ENCODE measurements at places on chromosomes 6 and 20.

DNA sequence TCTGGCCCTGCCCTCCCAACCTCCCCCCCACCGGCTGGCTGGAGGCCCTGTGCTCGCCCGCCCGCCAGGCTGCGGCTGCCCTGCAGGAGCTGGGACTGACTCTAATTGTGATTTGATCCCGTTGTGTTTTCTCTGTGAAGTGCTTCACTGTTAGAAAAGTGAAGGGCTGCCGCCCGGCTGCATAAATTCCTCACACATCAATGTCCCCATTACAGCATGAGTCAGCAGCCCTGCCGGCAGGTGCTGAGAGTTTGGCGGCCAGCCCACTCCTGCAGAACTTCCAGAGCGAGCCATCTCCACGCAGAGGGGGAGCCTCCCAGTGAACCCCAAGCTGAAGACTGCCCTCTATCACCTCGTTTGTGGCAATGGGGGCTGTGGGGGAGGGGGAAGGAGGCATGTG is 137.9 kb downstream of the DLL1 start:
- no peak for DNase-seq

DNA sequence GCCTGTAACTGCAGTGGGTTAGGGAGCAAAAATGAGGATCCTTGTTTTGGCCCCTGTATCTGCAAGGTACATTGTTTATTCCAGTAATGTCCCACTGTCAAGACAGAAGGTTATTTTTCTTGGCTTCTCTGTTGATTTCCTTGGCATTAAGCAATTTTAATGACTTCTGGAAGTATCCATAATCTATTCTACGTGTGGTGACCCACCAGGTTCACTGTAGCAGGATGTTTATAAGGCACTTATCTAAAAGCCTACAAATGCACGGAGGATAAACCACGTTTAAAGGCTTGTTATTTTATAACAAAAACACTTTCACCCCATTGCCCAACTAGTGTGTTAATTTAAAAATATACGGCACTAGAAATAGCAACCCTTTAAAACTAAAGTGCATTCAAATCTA is 294.9 kb downstream of the LAMA2 start:
- DNase-seq = no peak

DNA sequence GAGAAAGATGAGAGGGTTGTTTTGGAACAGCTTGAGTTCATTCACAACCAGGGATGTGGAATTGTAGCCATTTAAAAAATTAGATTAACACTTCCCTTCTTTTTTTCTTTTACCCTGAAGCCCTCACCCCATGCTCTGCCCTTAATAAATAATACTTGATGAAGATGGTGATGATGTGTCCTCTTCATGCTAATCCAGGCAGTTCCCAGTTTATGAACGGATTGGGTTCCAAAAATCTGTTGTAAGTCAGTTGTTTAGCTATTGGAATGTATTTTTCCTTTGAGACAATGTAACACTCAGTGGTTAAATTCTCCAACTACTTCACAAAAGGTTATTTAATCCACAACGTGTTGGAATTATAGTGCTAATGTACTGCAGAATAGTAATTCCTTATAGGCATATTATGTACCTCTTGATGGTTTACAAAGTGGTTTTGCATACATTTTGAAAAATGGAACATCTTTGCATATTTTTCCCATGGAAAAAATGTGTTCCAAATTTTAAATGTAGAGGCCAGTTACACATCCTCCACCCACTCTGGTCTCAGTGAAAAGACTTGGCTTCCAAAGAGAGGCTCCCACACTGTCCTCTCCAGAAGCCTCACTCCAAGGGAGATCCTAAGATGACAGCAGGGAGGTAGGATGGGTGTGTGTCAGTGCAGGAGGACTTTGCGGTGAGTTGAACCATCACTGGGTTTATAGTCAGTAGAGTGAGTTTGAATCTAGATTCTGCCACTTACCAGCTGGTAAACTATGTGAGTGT is 45.8 kb upstream of the CEP162 start:
- no peak for DNase-seq

DNA sequence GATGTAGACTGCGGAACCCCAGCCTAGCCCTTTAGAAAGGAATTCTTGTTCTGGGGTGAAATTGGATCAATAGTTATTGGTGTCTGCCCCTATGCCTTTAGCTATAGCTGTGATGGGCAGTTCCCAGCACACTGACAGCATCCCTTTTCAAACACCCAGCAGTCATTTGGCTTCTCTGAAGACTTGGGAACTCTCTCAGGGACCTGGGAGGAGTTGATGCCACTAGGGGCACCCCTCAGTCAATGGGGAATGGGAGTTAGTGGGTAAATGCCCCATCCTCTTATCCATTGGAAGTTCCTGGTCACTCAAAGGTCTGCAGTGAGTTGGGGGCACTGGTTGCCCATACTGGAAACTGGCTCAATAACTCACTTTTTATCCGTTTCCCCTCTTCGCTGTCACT is 31.6 kb upstream of the CSNK2A1 start:
- no peak for DNase-seq

- DNase-seq = no peak
These were observed 25.2 kb downstream of the HLA-A start for GRCh38 chr6:29967379-29968010.

GRCh38 chr20:35269055-35269781 is 8.7 kb downstream of the MMP24OS start:
- no peak for DNase-seq

DNA sequence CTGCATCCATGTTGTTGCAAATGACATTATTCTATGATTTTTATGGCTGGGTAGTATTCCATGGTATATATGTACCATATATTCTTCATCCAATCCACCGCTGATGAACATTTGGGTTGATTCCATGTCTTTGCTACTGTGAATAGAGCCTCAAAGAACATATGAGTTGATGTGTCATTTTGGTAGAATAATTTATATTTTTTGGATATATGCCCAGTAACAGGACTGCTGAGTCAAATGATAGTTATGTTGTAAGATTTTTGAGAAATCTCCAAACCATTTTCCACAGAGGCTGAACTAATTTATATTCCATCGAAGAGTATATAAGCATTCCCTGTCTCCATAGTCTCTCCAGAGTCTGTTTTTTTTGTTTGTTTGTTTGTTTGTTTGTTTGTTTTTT is 1373.5 kb downstream of the GRIK2 start:
- DNase-seq = no peak

GRCh38 chr20:34435589-34435988 is 72.5 kb downstream of the ITCH start:
- no peak for DNase-seq

DNA sequence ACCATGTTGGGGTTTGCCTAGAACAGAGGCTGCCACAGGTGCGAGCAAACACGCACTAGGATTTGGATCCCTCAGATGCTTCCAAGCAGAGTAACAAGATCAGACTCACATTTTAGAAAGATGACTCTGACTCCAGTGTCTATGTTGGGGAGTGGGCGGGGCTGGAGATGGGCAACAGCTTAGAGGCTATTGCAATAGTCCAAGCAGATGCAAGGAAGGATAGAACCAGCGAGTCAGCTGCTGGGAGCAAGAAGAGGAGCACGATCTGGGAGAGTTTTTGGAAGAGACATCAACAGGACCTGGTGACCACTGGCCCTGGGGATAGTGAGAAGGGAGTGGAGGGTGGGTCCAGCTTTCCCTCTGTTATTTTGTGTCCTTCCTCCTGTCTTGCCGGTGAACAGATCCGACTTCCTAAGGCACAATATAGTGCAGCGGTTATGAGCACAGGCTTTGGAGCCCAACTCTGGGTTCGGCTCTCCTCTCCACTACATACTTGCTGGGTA is 52.7 kb downstream of the FGD2 start:
- no peak for DNase-seq

- DNase-seq = no peak
These were observed 2.0 kb upstream of the ZSCAN26 start for GRCh38 chr6:28264834-28265401.

- no peak for DNase-seq
These were observed 3.0 kb downstream of the FNDC11 start for GRCh38 chr20:63556873-63557478.

DNA sequence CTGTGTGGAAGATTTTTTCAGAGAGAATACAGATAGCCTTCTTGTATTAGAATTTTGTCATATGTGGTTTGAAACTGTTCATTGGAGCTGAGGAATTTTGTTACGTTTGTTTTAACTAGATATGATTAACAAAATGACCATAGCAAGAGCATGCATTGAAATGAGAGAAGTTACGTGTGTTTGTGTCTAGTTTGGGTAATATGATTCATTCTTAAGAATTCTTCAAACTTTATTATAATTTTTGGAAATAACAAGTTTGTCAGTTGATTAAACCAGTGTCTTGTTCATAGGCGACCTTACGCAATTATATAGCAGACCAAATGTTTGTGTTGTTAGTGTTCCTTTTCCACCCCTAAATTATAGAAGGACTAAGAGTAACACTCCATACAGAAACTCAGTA is 5.5 kb downstream of the GMNN start:
- no peak for DNase-seq

DNA sequence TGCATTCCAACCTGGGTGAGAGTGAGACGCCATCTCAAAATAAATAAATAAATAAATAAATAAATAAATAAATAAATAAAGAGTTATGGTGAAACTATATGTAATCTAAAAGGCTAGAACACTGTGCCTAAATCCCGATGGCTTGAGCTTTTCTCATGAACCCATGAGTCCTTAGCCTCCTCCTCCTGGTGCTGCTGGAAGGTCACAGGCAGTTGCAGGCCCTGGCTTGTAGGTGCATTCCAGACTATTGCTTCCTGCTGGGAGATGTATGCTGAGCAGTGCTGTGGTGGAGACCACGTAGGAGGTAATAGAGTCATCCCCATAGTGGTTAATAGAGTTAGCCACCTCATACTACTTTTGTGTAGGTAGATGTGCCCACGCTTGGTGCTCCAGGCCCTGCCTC is 12.5 kb downstream of the PTK7 start:
- DNase-seq = no peak

DNA sequence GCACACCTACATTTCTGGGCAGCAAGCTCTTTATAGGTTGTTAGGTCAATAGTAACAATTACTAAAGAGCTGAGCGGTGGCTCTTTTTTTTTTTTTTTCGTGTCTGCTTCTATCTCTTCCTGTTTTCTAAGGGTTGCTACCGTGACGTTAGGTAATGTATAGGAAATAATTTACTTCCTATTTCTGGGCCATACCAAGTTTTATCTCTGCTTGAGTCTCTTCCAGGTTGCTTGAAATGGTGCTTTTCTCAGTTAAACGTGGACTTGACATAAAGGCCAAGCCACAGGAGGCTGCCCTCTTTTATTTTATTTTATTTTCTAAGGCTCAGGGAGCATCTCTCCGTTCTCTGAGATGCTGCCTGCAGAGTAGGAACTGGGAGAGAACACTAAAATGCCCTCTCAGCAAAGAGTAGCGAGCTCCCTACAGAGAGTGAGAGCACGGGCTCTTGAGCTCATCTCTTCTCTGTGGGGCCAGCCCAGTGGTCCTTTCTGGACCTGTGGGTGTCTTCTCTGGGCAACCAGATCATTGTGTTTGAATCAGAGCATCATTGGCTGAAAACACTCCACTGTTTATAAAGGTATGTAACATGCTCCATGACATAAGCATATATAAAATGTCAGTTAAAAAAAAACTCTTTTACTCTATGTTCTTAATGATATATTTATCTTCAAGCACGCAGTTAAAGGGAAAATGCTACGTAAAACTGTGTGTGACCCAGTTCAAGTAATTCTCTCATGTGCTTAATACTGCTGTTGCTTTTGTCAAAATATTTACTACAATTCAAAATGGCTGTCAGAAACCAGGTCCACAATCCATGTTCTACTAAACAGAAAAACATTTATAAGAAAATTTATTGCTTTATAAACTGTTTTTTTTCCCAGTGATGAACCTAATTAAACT is at the start of gene ZNF831:
Gene ZNF831, plus strand, starts transcription at position 191 of the 900 bp plus-strand sequence. CDS start 27,199 bp downstream, outside the sequence.
- no peak for DNase-seq

DNA sequence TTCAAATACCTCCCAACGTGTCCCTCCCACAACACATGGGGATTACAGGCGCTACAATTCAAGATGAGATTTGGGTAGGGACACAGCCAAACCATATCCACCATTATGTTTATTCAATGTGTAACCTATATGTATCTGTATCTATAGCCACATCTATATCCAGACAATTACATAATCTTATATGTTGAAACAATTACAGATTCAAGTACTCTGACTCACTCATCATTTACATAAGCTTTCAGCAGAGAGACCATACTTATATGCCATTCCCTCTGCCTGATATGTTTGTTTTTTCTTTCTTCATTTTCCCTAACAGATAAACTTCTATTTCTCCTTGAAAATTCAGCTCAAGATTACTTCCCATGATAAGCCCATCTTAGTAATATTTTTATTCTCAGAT is 163.6 kb downstream of the LAMA2 start:
- no peak for DNase-seq

Measured in stimulated activated CD8-positive, alpha-beta memory T cell treated with anti-CD3 and anti-CD28 coated beads, Interleukin-4, amount 100 ng/mL, for 1 hour (primary cell).